Activated T-cell treated with anti-CD3 and anti-CD28 coated beads for 4 hours (primary cell): ENCODE measurements at places on chromosomes 16 and 17.

DNA sequence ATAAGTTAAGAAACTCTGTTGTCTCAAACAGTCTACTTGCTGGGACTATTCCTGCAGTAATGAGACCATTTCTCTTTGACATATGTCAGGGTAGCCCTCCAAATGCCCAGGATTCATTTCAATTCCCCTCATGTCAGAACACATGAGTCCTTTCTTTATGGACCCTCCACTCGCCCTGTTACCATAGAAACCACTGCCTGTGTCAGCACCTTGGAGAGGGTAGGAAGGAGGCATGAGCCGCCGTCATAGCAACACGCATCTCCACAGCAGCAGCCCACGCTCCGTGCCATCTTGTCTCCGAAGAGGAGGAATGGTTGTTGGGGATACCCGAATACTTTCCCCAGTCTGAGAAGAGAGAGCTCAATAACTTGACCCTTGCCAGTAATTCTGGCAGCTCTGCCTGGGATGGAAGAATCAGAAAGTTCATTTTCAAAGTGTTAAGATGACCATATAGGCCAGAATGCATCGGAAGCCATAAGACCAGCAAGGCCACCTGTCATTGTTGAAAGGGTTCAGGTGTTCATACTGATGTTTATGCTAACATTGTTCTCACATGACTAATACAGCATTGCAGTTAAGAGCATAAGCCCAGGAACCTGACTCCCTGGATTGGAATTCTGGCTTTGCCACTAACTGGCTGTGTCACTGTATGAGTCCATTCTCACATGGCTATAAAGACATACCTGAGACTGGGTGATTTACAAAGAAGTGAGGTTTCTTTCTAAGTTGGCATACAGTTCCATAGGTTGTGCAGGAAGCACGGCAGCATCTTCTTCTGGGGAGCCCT is 141.3 kb downstream of the ABCC12 start:
- DNase-seq, result no peak

DNA sequence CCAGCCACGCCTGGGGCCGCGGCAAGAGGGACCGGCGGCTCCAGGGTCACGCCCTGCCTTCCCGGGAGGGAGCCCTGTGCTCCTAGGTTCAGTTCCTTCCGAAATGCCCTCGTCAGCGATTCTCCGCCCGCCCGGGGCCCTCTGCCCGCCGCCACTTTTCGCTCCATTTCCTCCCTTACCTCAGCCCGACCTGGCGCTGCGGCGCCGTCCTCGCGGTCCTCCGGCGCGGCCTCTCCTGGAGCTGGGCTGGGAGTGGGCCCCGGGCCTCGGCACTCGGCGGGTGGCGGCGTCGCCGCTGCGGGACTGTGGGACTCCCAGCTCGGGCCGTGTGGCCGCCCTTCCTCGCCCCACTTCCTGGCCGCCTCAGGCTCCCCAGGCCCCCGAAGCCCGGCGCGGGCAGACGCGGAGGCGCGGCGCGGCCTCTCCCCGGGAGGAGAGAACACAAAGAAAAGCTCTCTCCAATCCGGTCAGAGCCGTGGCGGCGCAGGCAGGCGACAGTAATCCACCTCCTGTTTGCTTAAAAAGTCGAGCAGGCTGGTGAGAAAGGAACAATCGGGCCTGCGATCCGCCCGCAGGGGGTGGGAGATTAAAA is 1.6 kb downstream of the BAHCC1 start:
- DNase-seq, result no peak

DNA sequence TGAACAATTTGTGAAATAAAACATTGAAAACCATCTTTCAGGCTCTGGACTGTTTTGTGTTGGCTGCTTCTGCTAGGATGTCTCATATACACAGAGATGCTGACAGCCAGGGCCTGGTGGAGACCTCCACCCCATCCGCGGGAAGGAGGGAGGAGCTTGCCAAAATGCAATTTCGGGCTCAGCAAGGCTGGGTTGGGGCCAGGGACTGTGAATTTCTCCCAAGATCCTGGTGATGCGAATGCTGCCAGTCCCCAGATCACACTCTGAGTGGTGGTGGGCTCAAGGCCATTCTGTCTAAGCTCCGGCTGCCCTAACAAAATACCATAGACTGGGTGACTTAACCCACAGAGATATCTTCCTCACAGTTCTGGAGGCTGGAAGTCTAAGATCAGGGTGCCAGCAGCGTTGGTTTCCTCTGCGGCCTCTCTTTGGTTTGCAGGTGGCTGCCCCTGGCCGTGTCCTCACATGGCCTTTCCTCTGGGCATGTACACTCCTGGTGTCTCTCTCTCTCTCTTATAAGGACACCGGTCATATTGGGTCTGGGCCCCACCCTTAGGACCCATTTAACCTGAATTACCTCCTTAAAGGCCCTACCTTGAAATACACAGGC is 89.8 kb downstream of the CRISPLD2 start:
- no peak for DNase-seq

DNA sequence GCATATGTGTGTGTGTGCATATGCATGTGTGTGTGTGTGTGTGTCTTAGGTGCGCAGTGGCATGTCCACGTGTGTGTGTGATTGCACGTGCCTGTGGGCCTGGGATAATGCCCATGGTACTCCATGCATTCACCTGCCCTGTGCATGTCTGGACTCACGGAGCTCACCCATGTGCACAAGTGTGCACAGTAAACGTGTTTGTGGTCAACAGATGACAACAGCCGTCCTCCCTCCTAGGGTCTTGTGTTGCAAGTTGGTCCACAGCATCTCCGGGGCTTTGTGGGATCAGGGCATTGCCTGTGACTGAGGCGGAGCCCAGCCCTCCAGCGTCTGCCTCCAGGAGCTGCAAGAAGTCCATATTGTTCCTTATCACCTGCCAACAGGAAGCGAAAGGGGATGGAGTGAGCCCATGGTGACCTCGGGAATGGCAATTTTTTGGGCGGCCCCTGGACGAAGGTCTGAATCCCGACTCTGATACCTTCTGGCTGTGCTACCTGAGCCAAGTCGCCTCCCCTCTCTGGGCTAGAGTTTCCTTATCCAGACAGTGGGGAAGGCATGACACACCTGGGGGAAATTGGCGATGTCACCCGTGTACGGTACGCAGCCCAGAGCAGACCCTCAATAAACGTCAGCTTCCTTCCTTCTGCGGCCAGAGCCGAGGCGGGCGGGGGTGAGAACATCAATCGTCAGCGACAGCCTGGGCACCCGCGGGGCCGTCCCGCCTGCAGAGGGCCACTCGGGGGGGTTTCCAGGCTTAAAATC is 47.6 kb downstream of the IL21R start:
- peak; percentile 75 for DNase-seq

- DNase-seq, result no peak
These were observed 631.3 kb upstream of the CA10 start for GRCh38 chr17:52789829-52790228.

DNA sequence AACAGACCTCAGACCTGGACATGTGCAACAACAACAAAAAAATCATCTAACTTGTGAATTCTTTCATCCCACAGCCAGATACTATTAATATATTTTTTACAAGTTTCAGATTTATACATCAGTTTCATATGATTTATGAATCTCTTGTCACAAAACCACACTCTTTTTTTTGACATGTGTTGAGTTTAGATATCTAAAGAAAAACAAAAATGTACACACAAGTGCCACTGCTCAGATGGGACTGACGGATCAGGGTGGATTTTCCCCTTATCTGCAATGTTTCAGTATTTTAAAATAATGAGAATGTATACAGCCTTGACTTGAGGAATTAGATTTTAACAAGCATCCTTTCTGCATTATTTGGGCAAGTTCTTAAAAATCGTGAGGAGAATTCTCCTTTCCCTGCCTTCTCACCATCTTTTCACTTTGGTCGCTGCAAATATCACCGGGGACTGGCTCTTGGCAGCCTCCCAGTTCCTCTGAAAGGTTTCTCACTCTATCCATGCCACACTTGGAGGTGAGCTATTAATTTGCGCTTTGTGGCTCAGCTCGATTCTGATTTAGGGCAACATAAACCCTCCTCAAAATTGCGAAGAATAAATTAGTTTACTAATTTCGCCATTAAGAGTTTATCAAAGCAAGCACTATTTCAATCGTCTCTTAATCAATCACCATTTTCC is 225.7 kb downstream of the XYLT1 start:
- DNase-seq, result no peak

DNA sequence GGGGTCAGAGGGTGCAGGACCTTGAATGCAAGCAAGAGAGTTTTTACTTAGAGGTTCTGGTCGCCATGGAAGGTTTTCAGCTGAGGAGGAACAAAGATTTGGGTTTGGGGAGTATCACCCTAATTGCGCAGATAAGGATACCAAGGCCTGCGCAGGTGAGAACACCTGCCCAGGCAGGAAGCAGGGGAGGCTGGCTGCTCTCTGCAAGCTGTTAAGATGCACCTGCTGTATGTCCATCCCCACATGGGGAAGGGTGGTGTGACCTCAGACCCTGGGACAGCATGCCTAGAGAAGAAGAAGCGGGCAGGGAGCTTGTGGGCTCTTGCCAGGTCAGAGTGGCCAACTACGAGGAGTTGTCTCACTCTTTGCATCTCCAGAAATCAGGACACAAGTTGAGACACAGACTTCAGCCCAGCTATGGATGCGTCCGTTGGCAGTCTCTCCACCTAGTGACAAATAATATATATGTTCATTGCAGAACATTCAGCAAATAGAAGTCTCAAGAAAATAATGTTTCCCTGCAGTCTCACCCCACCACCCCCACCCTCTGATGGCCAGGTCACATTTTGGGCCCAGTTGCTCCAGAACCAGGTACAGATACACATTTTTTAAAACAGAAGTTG is 77.7 kb downstream of the SREBF1 start:
- DNase-seq, result no peak

GRCh38 chr17:72977771-72978417 is 114.6 kb downstream of the SLC39A11 start:
- DNase-seq, result no peak

DNA sequence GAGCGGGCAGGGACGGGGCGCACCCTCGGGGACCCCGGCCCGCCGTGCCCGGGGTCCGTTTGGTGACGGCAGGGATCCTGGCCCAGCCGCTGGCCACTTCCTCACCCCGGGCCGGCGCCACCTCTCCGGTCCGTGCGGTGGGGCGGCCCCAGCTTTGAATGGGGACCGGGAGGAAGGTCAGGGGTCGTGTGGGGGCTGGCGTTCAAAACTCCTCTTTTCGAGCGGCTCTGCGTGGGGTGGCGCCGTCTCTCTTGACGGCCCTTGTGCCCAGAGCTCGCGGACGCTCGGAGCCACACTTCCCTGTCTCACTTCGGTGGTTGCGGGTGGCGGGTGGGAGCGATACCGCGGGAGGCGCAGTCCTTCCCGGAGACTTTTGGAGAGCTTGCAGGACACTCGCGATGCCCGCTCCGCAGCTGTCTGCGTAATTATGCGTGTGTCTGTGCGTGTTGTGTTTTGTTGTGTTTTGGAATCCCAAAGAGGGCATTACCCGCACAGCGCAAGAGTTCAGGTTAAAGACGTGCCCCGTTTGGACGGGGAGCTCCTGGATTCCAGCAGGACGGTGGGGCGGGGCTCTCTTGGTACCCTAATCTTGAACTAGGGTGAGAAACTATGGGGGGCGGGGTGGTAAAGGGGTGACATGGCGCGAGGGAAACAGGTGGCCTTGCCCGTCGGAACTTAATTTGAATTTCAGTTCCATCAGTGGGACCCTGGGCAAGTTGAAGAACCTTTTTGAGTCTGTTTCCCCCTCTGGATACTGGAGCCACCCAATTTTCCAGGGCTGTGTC is 637 bp downstream of the PLCG2 start:
- DNase-seq, result no peak

DNA sequence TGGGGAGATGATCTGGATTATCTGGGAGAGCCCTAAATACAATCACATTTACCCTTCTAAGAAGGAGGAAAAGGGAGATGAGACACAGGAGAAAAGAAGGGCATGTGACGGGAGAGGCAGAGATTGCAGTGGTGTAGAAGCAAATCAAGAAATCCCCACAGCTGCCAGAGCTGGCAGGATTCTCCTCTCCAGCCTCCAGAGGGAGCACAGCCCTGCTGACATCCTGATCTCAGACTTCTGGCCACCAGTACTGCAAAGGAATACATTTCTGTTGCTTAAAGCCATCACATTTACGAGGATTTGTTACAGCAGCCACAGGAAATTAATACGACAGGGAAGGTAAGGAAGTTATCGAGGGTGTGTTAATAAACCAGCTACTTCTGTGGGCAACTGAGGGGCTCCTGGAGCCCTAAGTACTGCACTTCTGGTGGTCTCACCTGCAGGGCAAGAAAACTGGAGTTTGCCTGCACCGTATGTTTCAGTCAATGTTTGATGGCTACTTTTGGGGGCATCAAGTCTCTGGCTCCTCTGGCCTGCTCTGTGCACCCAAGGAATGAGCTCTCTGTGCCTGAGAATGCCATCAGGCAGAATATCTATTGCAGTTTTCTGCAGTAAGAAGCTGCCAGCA is 22.9 kb upstream of the CDH13 start:
- DNase-seq, result no peak

GRCh38 chr17:8629371-8630226 is 926 bp downstream of the MYH10 start:
- DNase-seq, result no peak
